NCI-H1105 treated with DMSO at 0.1 percent for 48 hours (cell line): ENCODE measurements at places on chromosomes 2 and 18.

- DNase-seq = no peak
Observed at GRCh38 chr2:10792001-10792634, 20.5 kb downstream of the PDIA6 start.

DNA sequence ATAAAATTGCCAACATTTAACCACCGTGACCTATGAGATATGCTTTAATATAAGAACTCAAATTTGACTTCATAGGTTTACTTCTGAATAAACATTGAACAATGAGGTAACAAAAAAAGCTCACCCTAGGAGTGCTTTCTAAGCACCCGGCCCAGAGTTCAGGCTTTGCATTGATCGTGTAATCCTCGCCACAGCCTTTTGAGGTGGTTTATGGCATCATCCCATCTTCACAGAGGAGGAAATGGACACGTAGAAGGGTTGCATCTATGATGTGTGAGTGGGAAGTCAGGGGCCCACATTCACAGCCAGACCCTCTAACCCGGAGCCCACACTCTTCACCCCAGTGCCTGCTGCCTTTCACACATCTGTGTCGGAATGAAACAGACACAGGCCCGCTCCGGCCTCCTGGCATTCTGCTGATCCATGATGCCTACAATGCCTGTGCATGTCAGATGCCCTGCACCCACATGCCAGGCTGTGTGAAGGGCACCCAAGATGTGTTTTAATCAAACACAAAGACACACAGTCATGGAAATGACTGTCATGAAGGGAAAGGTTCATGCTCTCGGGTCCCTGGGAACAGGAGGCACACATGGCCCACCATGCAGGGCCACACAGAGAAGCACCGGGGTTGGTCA, 48.6 kb upstream of the RPL31 start:
- DNase-seq = no peak

- no peak for DNase-seq
Observed at GRCh38 chr18:356778-357177, 88.9 kb upstream of the THOC1 start.

DNA sequence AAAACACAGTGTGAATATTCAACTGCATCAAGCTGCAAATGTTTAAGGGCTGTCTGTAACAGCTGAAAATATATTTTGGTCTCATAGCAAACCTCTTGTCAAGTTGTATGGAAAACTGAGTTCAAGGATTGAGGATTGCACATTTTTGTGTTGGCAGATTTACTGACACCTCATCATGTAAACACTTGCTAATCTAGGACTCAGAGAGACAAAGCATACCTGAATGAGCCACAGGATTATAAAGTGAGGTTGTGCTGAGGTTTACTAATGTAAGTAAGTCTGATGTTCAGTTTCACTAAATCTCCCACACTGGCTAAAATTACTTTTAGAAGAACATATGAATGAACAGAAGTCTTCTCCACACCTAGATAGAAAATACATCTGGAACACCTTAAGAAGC, 1993.1 kb upstream of the CELF4 start:
- no peak for DNase-seq

- no peak for DNase-seq
Observed at GRCh38 chr2:95037384-95037839, 11.9 kb downstream of the MAL start.

DNA sequence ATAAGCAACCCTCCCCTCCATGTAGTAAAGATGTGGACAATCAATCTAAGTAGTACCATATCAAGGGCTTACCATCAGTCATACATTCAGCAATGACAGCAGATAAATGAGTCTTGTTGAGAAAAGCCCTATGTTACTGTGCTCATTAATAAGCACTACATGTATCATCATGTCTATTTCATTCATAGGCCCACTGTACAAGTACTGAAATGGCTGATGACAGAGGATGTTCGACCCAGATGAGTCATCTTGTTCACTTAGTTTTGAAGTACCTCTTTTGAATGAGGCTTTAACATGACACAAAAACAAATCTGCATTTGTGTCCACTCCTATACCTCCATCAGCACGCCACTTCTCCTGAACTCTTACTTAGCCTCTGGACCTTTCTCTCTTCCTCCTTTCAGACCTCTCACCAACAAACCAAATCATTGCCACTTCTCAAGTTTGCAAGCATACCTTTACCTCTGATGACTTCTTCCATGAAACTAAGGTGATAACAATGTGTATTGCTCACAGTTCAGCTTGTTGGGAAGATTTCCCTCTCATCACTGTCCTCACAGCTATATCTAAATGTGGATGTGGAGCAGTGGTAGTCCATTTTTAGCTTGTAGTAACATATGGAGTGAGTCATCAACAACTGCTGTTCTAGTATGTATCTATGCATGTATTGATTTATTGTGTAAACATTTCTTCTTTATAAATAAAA, 921.0 kb upstream of the SLC39A10 start:
- no peak for DNase-seq

GRCh38 chr18:77039196-77040130, 93.1 kb downstream of the MBP start:
- no peak for DNase-seq

DNA sequence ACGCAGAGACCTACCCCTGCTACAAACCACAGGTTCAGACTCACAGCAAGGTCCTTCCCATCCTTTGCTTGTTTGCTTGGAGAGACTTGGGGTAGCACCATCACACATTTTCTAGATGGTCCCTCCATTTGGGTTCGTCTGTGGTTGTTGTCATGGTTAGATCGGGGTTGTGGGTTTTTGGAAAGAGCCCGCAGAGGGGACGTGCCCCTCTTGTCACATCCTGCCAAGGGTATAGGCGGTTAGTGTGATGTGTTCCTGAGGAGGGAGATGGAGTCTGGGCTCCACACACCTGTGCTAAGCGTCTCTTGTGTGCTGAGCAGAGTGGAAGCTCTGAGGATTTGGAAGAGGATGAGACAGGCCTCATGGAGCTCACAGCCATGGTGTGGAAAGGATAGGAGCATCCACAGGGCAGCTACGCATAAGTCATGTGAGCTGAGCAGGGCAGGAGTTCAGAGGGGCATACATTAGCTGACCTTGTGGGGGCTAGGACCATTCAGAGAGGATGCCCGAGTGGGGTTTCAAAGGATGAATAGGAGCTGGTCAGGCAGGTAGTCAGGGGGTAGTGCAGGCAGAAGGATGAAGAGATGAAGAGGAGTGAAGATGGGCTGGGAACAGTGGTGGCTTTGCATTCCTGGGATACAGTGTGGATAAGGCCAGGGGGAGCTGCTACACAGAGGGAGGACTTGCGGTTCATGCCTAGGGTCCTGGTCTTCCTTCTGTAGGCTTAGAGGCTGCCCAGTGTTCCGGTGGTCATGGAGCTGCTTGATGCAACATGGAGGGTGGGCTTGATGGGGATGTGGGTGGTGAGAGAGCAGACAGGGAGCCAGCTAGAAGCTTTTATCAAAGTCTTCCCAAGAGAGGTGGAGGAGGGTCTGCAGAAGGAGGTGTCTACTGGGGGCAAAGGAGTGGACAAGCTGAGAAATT, 62.9 kb downstream of the ACKR3 start:
- DNase-seq = no peak

DNA sequence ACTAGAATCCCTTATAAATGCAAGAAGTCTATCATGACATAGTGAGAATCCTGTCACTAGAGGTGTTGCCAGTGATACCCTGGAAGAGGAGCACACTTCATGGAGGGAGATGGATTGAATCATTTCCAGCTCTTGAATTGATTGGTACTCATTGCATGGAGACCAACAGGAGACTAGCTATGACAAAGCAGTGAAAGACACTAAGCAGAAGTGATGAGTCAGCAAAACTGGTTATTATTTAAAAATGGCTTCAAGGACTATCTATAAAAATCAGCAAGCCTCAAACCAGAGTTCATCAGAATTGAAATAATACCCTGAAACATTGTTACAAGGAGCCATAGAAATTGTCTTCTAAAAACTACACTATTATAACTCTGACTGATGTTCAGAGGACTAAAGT, 200.3 kb downstream of the PDE11A start:
- DNase-seq = no peak

- peak; percentile 31 for DNase-seq
Observed at GRCh38 chr2:221176667-221177066, 395.4 kb downstream of the EPHA4 start.

- no peak for DNase-seq
Observed at GRCh38 chr2:164972216-164972615, 16.9 kb upstream of the SLC38A11 start.

- DNase-seq = no peak
Observed at GRCh38 chr2:21412944-21413443, 289.2 kb downstream of the TDRD15 start.
